HEK293T (cell line): ENCODE measurements at places on chromosomes 5 and 9.
A peak's percentile ranks its signal among the peaks of the same experiment; 100 is the strongest.

DNA sequence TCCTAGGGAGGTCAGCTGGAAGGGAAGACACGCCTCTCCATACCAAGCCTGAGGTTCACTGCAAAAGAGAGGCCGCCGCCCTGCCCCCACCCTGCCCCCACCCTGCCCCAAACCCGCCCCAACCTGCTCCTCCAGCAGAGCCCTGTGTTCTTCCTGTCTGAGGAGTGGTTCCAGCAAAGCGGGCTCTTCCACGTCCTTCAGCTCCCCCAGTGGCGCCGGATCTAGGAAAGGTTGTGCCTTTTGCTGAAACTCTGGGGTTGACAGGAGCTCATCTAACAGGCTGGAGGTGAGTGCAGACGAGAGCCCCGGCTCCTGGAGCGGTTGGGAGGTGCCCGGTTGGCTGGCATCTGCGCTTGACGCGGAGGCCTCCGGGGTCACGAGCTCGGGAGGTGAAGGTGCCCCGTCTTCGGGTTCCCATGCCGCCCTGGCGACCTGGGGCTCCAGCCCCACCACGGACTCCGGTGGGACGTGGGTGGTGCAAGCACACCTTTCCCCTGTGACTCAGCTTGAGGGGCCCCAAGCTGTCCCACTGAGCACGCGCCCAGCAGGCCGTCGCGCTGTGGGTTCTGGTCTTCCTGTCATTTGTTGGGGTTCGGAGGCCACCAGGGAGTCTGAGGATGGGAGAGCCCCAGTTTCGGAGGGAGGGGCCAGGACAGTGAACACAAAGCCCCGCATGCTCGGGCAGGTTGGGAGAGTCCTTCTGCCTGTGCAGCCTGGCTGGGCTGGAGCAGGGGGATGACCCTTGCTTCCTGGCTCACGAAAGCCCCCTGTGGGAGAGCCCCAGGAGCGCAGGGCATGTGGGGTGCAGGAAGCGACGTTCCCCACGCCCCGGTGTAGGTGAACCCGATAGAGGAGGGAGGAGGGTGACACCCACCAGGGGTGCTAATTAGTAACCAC, 1467.1 kb downstream of the FOXD4L5 start:
- peak; percentile 7 for DNase-seq

- no peak for DNase-seq
These were observed 157.7 kb downstream of the SLF1 start for GRCh38 chr5:94776167-94776566.

GRCh38 chr9:16501141-16501540, 369.3 kb downstream of the BNC2 start:
- DNase-seq, result no peak

- DNase-seq, result no peak
These were observed 348.3 kb downstream of the ISL1 start for GRCh38 chr5:51731421-51732029.

GRCh38 chr5:661891-662750, 31.0 kb downstream of the TPPP start:
- DNase-seq, result no peak

DNA sequence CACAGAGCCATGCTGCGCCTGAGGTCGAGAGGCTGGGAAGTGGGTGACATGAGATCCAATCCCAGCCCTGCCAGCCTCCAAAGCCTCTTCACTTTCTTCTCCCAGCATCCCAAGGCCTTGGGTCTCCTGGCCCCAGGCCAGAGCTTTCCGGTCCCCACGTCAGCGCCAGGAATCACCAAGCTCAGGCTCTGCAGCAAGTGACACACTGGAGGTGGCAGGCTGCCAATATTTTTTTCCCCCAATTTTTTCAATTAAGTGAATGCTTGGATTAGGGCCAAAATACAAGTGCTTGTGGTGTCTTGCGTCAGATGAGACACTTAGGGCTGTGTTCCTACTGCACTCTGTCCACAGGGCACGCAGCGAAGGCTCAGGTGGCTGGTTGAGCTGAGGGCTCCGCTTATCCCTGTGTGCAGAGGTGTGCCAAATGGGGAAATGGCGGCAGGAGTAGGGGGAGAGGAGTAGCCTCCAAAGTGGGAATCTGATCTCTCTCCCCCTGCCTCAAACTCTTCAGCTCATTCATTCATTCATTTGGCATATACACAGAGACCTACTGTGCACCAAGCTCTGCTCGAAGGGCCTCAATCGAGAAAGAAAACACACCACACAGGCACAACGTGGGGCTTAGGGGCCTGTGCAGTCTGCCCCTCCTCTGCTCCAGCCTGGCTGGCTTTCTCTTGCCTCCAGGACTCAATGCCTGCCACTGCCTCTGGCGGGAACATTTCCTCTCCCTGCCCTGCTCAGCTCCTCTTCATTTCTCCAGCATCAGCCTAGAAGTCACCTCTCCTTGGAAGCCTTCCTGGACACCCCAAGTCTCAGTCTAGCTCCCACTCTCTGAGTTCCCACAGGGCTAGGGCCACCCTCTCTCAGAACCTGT, 16.6 kb downstream of the SH3PXD2B start:
- peak; percentile 51 for DNase-seq

DNA sequence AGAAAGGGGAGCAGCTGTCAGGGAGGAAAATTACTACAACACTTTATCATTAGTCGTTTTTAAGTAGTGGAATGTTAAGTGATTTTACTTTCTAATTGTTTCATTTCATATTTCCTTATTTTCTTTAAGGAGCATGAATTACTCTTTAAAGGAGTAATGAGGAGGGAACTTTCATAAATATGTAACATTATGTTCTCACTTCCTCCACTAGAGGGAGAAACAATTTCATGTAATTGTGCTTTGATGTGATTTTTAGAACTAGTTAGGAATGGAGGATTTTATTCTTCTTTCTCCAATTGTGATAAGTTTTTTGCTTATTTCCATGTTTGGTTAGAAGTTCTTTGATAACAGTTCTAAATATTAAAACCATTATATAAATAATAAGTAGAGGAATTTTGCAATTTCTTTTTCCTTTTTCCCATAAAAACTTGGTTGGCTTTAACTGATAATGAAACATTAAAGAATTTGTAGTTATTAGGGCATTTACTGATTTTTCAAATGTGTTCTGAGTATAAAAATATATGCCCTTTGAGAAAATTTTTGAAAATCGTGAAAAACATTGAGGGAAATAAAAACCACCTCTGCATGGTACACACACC, 25.6 kb downstream of the CEP78 start:
- DNase-seq, result peak; percentile 12

- peak; percentile 36 for DNase-seq
These were observed 487.2 kb upstream of the ST8SIA4 start for GRCh38 chr5:101390151-101390908.

GRCh38 chr9:120324996-120325642, 254.8 kb downstream of the CDK5RAP2 start:
- DNase-seq, result no peak
